ENCODE measurements at places on chromosomes 4 and X.
A peak's percentile ranks its signal among the peaks of the same experiment; 100 is the strongest.

DNA sequence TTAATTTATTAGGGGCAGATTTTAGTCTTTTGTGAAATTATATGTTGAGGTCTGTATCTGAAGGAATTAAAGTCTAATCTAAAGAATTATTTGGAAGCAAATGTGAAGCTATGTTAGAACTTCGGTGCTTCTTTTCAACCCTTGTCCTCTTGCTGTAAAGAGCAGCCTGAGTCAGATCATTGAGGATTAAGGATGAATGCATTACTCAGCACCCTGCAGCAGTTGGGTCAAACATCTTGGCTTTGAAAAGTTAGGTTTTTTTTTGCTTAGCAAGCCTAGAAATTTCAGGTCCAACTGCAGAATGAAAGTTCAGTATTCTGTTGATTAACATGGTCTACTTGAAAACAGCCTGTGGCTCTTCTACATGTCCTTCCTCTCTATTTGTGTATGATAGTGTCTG, 57.6 kb downstream of the SLC4A4 start:
- no peak for DNase-seq

GRCh38 chr4:163920426-163920825, 425.9 kb downstream of the TMA16 start:
- no peak for DNase-seq

GRCh38 chr4:16225863-16226815, at the start of gene TAPT1:
Gene TAPT1, minus strand, starts transcription at chr4:16226471. Its CDS starts 14 bp downstream, at chr4:16226457.
- peak; percentile 84 for DNase-seq

GRCh38 chr4:155610143-155610542, 56.5 kb upstream of the GUCY1A1 start:
- DNase-seq: no peak

GRCh38 chr4:123350191-123350544, 46.4 kb upstream of the SPRY1 start:
- peak; percentile 53 for DNase-seq

DNA sequence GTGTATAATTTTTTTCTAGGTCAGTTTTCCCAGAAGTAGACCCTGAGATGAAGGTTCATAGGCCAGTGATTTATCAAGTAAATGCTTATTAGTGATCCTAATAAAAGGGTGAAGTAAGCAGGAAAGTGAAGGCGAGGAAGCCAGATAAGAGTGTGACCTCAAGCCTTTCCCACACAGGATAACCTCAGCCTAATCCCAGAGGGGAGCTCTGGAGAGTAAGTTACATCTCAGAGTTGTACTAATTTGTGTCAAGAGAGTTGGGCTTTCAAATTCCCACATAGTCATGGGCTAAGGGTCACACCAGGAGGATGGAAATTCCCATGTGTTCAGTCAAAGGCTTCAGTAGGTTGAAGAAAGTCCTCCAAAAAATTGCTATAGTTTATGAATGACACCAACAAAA, 191.4 kb downstream of the ADGRA3 start:
- DNase-seq: no peak

- no peak for DNase-seq
These were observed 57.0 kb downstream of the MND1 start for GRCh38 chr4:153401501-153401900.

DNA sequence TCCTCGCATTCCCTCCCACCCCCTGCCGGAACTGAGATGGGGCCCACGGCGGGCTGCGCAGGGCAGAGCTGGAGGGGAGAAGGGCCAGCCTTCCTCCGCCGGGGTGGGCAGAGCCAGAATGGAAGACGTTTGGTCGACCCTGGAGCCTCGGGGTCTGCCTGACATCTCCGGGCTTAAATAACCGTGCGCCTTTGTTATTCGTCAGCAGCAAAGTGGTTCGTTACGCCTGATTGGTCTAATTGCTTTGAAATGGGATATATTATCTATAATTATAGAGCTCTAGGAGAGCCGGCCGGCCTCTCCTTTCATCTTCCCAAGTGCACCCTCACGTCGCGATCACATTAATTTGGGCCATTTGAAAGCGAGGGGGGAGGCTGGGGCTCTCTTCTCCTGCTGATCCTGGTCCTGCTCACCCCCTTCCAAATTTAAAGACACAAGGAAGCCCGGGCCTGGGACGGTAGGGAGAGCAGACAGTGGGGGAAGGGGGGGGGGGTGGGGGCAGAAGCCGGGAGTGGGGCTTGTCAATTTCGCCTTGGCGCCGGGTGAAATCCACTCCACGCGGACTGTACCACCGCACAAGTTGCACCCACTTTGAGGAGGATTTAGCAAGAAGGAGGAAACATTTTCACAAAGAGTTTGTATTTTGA, 4.7 kb upstream of the MSX1 start:
- DNase-seq: peak; percentile 39
